ENCODE measurements at places on chromosomes 5 and 9.

DNA sequence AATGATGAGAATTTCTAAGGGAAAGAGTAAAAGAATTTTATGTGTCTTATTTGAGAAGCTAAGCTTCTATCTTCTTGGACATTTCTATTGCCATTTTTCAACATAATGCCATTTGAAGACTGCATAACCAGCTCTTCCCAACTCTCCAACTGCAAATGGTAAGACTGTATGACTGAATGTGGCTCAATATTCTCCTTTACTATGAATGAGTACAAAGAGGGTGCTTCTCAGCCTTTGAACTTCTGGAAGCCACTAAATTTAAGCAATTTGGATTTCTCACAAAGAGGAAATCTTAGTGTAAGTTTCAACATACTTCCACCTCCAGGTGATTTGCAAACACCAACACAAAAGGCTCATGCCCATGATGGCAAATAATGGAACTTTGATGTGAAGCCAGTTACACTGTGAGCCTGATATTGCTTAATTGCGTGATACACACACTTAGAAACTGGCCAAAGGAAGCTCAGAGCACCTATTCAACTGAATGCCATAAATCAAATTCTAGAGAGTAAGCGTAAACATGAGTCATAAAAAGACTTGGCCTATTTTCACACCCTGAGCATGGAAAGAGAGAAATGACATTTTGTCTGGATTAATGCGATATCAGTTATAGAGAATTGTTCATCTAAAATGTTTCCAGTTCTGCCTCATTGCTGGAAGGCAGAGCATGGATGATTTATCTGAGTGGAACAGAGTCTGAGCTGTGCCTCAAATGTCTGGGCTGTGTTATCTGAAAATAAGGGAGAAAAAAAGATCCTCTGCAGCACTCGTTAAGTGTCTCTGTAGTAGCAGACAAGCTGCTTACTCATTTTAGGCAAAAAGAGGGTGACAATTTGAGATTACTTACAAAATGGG lies 145.3 kb downstream of the PLK2 start:
- DNase-seq, result no peak

GRCh38 chr5:157454273-157454672 lies 5.7 kb upstream of the NIPAL4 start:
- no peak for DNase-seq

- no peak for DNase-seq
Measured at GRCh38 chr5:122473138-122473843, 161.3 kb downstream of the SNCAIP start.

DNA sequence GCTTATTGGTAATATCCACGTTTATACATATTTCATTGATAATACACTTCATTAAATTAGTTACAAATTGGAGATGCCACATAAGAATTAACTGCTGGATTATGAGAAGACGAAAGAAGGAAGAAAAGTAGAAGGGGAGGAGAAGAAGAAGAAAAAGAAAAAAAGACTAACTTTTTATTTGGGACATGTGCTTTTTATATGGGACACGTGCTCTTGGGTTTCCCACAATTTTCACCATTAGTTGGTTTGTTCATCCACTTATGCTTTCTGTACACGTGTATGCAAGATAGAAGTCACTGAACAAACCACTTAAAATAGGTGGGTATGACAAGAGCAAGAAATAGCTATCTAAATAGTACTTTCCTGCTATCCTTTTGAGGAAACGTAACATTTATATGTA lies 98.6 kb downstream of the MRPS30 start:
- DNase-seq, result no peak

- no peak for DNase-seq
Measured at GRCh38 chr5:65555287-65555686, 7.7 kb downstream of the CENPK start.

DNA sequence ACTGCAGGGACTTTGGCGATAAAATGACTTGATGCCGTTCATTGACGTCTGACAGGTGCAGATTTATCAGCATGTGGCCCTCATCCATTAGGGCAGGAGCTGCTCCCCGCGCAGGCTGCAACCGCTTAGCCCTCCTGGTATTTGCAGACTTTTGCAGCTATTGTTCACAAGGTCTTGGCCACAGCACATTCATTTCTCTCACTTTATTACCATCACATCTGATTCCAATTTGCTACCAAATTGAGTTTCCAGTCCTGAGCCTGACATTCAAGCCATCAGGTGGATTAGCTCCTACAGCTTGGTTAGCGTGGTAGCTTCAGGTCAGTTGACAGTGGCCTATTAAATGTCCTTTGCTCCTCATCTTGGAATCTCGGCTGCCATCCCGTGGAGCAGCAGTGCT lies 299.2 kb downstream of the CD180 start:
- DNase-seq, result no peak

GRCh38 chr9:120712539-120713031 lies 1.7 kb downstream of the MEGF9 start:
- DNase-seq, result no peak

- no peak for DNase-seq
Measured at GRCh38 chr9:131346559-131346958, 47.3 kb upstream of the PRRC2B start.

DNA sequence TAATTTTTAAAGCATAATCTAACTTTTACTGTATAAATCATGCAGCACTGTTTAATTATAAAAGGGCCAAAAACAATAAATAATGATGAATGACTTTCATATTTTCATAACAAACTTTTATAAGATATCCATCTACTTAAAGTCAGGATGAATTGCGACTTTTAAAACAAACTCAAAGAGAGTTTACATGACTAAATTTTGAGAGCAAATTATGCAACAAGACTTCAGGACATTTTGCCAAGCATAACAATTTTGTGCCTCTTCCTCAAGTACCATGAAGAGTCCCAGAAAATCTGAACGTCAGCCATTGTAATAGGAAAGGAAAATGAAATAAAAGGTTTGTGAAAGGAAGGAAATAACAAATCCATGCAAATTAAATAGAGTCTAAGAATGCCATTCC lies 24.4 kb downstream of the ERAP1 start:
- DNase-seq, result no peak

DNA sequence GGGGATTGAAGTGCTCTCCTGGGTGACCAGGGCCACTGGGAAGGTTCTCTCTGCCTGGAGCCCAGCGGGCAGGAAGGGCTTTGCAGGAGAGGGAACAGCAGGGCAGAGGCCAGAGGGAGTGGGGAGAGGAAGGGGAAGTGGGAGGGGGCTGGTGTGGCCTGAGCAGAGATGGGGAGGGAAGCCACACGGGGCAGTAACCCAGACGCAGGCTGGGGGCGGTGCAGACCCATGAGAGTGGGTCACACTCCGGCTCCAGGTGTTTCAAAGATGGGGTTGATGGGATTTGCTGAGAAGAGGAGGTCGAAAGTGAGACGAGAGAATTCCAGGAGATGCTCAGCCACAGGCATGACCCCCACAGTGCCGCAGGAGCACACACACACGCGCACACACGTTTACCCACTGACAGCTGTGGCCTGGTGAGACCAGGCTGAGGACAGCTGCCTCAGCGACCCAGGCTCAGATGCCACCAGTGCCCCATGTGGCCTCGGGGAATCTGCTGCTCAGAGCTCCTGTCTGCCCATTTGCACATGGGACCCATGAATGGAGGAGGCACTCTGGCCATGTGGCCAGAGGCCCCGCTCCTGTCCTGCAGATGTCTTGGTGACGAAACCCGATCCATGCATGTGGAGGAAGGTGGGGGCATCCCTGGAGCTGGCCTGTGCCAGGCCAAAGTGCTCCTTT lies 32.7 kb upstream of the FCN2 start:
- DNase-seq, result no peak

DNA sequence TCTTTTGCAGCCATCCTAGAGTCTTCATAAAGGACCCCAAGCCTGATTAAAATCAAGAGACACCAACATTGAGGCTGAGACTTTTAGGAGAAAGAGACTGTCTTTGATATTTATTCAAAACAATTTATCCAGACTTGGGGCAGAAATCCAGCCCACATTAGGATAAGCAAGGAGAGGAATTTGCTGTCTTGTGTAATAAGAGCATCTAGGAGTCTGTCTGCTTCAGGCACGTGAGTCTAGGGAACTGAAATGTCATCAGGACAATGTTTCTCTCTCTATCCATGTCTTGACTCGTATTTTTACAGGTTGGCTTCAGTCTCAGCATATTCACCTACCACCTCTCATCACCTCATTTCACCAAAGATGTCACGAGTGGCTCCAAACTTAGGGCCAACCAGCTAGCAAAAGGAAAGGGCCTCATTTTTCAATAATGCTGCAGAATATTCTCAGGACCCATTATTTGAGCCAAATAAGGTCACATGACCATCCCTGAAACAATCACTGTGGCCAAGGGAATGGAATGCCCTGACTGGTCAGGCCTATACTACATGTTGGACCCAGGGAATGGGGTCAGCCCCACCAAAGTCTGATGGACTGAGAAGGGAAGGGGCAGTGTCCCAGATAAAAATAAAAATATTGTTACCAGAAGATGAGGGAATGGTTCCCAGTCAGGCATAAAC lies 70.3 kb upstream of the SAP30L start:
- DNase-seq, result no peak

GRCh38 chr5:77181173-77181572 lies 29.3 kb upstream of the PDE8B start:
- DNase-seq, result no peak

- no peak for DNase-seq
Measured at GRCh38 chr9:1207686-1208085, 157.5 kb downstream of the DMRT2 start.

- no peak for DNase-seq
Measured at GRCh38 chr5:111901296-111901695, 144.3 kb upstream of the NREP start.

DNA sequence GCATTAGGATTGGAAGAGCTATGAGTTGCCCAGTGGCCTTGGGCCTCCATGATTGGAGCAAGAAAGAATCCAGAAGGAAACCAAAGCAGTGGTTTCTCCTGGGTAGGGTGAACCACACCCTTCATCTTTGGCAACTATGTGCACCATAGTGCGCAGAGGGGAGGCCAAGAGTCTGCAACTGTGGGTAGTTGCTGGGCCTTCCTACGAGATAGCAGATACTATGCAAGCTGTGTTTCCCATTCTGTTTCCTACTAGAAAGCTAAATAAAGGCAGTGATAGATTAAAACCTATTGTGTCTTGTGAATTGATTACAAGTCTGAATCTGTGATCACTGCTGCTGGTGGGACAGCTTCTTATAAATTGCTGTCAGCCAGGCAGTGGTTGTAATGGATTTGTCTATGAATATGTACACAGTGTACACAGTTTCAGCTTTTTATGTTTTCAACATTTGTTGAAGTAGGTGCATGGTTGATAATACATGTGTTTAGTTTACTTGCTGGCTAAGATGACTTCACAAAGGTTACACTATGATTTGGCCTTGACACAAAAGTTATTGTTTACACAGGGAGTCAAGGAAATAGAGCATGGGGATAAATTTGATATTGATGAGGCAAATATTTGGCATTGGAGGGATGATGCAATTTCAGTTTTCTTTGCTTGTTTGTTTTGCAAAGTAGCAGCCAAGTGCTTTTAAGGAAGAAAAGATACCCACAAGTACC lies 23.7 kb upstream of the PDE8B start:
- DNase-seq, result no peak

GRCh38 chr5:78606241-78606640 lies 42.3 kb downstream of the LHFPL2 start:
- no peak for DNase-seq

DNA sequence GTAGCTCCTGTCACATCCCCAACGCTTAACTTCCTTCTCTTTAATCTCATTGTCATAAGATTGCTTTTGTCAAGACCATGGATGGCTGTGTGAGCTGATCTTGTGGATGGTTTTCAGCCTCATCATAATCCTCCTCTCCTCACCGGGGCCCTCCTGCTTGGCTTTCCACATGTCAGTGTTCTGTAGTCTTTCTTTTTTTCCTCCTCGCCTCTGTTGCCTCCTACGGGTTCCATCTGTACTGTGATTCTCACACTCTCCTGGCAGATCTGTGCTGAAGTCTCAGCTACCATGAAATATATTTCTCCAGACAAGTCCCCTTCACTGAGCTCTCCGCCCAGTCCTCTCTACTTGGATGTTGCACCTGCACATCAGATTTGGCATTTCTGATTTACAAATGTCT lies 34.9 kb upstream of the FAM120AOS start:
- no peak for DNase-seq

GRCh38 chr9:131640438-131641137 lies 95.3 kb downstream of the PRRT1B start:
- DNase-seq, result no peak

DNA sequence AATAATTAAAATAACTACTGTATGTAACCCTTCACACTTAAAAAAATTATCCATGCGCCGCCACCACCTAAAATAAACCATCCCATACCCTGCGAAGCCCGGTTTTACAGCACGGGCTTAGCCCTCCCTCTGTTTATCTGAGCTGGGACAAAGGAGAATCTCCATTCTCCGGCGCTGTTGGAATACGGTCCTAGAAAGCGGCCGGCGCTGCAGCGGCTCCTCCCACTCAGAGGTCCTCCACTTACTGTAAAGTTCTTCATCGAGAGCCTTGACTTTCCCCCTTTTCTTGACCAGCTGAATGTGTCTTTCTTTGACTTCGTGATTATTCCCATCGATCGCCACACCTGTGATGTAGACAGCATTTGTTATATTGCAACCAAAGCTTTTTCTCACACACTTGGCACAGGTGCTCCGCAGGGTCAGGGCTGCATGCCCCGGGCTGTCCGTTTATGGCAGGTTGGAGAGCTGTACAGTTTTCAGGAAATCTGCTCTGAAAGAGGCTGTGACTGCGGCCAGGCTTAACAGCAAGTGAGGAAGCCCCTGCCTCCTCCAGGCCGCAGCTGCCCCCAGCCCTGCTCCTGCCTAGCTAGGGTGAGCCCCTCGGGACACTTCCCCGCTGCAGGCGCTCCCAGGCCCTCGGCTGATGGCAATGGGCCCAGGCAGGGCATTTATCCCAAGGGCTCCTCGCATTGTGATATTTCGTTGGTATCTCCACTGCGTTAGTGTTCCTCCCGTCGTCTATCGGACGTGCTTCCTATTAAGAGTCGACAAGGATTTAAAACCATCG lies 16.7 kb downstream of the GFPT2 start:
- DNase-seq, result no peak

- DNase-seq, result no peak
Measured at GRCh38 chr5:135063056-135063445, 29.0 kb upstream of the PITX1 start.

DNA sequence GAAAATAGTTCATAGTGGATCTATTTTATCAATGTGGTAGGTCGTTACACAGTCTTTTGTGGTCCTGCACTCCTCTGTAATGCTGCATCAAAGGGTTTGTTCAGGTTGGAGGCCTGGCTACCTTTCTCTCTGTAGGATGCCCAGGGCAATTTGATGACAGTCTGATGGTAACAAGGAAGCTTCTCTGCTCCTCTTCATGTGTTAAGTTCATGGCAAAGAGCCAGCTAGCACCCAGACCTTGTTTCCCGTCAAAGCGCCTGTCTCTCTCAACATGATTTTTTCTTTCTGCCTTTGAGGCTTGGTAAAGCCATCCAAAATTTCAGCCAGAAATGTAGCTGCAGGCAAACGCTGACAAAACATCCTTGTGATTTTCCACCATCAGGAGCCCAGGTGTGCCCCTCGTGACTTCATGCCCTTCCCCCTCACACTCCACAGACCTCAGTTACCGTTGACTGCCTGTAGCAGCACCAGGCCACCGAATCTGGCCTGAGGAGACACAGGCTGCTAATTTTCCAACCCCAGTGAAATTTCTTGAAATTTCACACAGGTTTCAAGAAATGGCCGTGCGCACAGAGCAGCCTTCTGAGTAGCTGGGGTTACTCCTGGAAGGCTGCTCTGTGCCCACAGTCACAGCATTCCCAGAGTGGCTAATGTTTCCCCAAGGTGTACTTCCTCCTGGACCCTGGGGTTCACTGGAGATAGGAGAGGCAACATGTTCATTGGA lies 292.7 kb downstream of the CWC27 start:
- no peak for DNase-seq

All from stimulated activated CD4-positive, alpha-beta T cell treated with anti-CD3 and anti-CD28 coated beads, Interleukin-12 subunit alpha, Interleukin-12 subunit beta, amount 100 ng/mL, for 4 hours (primary cell).